ENCODE measurements at places on chromosomes 1 and 21.

GRCh38 chr1:39680751-39681150, 8.8 kb upstream of the NT5C1A start:
- DNase-seq = no peak

DNA sequence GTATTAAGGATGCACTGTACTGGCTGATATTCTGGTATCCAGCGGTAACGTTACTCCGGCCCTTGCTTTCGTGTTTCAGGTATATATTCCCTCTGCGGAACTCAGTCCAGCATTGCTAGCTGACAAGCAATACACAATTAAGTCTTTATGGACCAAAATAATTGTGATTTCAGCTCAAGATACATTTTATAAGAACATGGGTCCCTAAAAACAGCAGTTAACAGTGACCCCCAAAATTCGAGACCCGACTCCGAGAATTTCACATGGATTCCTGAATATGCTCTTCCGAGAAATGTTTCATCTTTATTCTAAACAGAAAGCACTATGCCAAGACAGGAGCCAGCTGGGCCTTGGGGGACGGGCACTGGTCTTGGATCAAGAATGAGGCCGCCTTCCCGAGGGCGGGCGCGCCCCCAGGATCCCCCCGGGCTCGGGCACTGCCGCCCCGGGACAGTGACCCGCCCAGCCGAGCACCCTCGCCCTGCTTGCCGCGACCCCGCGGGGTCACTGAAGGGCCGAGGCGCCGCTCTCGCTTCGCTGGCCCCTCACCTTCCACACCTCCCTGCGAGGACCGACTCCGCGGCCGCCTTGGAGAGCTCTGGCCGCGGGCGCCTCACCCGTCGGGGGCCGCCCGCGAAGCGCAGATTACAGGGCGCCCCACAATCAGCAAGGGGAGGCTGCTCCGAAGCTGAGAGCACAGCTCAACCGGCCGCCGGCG, 610 bp downstream of the SCYL3 start:
- DNase-seq = no peak

DNA sequence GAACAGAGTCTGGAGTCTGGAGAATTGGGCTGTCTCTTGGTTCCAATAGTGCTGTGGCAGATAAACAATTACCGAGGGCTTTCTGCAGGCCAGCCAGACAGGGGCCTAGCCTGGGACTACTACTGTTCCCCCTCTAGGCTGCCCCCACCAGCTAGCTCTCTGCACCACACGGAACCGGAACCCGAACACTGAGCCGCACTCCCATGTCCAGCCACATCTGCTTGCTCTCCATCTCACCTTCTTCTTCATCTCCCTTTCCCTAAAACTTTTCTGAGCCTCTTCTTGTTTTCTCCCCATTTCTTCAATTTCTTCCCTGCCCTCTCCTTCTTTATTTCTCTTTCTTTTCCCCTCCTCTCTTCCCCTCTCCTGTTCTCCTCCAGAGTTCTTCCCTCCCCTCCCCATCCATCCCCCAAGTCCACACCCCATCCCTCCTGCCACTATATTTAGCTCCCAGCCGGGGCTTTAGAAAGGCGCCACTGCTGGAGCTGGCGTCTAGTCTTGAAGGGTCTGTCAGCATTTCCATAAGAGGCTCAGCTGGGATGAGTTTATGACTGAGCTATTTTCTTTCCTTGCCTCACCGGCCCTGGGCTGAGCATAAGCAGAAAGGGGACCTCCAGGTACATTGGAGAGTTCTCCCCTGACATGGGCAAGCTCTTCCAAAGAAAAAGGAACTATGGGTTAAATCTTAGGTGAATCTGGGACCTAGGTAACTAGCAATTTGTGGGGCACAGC, 25.7 kb upstream of the ATP2B4 start:
- DNase-seq = no peak

DNA sequence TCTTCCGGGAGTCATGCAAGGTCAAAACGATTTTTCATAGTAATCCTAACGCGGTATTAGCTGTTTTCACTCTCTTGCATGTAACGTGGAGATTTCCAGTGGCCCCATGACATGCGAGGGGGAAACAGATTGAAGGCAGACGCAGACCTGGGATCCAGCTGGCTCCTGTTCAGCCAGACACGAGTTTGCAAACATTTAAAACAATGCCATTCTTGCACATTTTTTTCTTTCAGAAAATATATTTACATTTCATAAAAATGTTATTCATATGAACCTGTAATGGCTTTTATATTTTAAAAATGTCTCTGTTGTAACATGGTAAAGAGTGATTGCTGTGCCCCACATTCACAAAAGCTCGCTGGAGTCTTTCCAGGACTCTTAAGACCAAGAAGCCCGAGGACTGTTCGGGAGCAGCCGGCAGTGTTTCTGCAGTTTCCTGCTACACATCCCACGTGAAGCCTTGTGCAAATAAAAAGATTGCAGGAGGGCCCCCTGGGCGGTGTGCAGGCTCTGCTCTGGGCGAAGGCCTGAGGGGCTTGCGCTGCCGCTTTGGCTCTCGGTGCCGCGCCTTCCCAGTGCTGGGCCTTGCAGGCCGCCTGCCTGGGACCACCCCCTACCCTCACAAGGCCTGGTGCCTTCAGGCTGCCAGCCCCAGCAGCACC, 184.9 kb downstream of the DYRK1A start:
- no peak for DNase-seq

GRCh38 chr1:148166558-148167492, 14.7 kb upstream of the NBPF11 start:
- DNase-seq = no peak

- no peak for DNase-seq
Measured at GRCh38 chr1:94953746-94954145, 26.8 kb upstream of the CNN3 start.

DNA sequence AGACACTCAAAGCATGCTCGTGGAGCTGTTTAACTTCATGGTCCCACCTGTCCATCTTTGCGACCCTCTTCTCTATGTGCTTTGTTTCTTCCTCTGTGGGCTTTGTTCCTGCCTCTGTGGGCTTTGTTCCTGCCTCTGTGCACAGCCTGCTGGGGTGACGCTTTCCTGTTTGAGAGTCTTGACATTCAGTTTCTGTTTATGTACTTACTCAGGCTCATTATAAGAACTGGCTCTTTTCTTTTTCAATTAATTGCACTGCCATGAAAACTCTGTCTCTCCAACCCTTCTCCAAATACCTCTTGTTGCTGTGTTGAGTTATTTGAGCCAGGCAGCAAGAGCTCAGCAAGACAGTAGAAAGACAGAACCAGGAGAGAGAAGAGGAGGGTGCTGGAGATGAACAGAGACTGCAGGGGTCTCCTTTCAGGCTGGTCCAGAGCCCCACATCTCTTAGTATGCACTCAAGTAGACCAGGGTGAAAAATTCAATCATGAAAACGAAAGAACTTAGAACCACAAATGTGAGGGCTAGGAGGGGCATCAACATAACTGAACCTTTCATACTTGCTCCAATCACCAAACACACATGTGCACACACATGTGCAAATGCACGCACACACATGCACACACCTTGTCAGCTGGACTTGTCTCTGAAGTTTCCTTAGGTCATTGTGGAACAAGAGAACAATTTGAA, 88.3 kb upstream of the SGIP1 start:
- no peak for DNase-seq

DNA sequence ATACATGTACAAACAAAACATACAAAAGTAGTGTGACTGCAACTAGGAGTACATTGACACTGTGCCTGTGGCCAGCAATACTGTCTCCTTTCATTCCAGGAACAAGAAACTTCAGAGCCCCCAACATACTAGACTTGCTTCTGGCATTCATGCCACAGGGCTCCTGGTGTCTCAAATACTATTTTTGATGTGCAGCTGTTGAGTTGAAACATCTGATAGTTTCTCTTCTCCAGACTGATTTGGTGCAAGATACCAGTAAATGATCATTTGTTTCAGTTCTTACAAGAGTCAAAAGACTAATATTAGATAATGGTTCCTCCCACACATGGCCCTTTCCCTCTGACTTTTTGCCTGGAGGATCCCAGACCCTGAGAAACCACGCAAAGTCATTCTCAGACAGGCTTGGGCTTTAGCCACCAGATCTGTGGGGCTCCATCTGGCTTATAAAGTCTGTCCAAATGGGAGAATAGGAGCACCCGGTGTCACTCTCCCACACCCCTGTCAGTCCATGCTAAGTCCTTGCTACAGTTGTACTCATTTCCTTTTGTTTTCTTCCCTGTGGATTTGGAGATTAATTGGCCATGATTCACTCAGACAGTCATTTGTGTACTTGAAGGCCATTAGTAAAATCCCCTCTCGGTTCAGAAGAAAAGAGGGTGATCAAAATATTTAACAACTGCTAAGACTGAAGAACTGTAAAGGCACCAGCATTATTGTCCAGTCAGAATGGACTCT, 163.5 kb upstream of the RUNX1 start:
- no peak for DNase-seq

- DNase-seq = peak; percentile 93
Measured at GRCh38 chr21:33380483-33380998, 22.7 kb upstream of the IFNGR2 start.

DNA sequence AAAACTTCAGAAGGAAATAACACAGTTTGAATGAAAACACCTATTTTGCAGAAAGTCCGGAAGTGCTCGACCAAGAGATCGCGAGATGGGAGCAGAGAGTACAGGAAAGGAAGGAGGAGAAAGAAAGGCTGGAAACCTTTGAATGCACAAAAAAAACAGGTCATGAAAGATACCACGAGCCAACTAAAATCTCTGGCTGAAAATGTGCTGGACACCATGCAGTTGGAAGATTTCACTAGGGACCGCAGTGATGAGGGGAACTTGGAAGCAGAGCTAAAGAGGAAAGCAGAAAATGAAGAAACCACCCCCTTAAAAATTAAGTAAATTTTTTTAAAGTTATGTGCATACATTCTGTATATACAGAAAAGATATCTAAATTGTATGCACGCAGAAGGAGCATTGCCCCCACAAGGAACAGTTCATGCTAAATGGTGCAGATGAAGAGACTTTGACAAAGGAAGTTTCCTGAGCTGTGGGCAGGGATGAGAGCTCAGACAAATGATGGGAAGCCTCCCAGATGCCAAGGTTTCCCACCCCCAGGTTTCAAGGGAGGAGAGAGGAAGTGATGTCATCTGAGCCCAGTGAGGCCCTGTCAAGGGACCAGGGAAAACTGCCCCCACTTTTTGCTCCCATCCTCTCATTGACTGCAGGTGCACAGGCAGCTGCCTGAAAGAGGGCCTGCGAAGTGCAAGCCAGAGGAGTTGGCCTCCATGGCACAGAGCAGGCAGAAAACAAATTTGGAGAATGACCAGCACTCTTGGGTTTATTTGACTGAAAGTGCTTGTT, 52.5 kb downstream of the ETS2 start:
- DNase-seq = no peak

DNA sequence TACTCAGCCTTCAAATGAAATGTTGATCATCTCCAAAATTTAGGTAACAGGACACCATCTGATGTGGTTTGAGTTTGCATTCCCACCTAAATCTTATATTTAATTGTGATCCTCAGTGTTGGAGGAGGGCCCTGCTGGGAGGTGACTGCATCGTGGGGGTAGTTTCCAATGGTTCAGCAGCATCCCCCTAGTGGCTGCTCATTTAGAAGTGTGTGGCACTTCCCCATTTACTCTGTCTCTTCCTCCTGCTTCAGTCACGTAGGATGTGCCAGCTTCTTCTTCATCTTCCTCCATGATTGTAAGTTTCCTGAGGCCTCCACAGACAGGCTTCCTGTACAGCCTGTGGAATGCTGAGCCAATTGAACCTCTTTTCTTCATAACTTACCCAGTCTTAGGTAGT, 731.2 kb downstream of the USP25 start:
- no peak for DNase-seq

DNA sequence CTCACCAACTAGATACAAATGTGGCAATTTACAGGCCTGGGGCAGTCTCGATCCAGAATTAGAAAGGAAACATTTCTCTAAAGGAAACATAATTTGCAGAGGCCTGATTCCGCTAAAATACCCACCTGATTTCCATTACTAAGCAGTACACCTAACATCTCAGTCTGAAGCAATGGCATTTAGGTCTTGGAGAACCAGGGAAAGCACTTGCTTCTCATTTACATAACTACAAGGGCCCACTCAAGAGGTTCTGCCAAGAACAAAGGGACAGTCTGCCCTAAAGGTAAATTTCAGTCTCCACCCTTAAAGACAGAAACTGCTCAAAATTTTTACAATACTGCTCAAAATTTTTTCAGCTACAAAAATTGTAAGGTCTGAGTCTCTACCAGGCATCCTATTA, 123.7 kb upstream of the GJB5 start:
- DNase-seq = no peak

GRCh38 chr1:185838111-185838510, 103.9 kb downstream of the HMCN1 start:
- no peak for DNase-seq

DNA sequence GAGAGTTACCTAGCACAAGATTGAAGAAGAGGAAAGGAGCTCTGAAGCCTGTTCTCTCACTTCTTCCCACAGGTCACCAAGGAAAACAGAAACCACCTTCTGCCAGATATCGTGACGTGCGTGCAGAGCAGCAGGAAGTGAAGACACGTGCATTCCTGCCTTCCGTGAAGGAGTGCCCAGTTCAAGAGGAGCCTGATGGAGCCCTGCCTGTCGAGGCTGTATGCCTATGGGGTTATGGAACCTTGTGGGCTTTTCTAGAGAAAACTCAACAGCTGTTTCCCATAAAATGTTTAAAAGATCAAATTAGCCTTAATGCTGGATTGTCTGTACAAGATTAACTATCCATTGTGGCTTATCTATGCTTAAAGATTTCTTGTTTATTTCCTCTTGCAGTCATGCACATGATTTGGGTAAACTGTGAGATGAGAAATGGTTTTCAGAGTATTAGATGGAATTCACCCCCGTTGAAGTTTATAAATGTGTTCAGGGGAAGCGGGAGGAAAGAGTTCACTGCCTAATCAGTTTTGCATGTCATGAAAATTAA, 27.8 kb downstream of the NTPCR start:
- no peak for DNase-seq

GRCh38 chr1:150366416-150367296, 2.7 kb downstream of the RPRD2 start:
- DNase-seq = no peak

- DNase-seq = no peak
Measured at GRCh38 chr1:23101101-23101827, 67.4 kb downstream of the LUZP1 start.

GRCh38 chr1:194515916-194516315, 1329.5 kb upstream of the B3GALT2 start:
- no peak for DNase-seq

DNA sequence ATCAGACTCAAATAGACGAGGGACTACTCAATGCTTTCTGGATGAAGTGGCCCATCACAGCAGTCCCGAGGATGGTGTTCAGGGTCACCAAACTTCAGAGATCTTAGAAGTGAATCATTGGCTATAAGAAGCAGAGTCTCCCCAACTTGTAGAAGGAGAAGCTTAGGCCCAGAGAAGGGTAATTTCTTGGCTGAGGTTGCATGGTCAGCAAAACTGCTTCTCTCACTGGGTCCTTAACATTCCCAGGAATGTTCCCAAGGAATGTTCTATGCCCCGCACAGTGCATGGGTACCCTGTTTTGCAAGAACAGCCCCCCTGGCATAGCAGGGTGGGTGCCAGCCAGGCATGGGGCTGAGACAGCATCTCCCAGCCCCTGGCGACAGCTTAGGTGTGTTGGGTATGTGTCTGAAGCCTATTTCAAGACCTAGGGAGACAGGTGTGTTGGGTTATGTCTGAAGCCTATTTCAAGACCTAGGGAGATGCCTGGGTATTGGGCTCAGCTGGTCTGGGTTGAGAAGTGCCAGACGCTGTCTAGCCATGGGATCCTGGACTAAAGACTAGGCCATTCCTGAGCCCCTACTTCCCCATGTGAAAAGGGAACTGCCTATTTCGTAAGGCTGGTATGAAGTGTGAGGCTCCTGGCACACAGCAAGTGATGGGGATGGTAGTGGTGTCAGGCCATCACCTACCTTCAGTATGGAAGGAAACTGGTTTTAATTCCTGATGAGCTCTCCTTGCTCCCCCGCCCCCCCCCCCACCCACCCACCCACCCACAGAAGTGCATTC, 26.1 kb downstream of the PADI6 start:
- DNase-seq = no peak

GRCh38 chr1:151156515-151156819, at the start of gene TNFAIP8L2:
TSS of gene TNFAIP8L2 (plus strand) at chr1:151156649. CDS start at chr1:151158698, 2,049 bp downstream.
- DNase-seq = no peak
